ENCODE measurements at places on chromosomes 2 and 18.

GRCh38 chr2:56729212-56729611, 545.4 kb downstream of the CCDC85A start:
- no peak for DNase-seq

- DNase-seq = no peak
Observed at GRCh38 chr18:69895066-69896047, 52.3 kb downstream of the CD226 start.

GRCh38 chr2:36123995-36124394, 231.6 kb upstream of the CRIM1 start:
- DNase-seq = no peak

DNA sequence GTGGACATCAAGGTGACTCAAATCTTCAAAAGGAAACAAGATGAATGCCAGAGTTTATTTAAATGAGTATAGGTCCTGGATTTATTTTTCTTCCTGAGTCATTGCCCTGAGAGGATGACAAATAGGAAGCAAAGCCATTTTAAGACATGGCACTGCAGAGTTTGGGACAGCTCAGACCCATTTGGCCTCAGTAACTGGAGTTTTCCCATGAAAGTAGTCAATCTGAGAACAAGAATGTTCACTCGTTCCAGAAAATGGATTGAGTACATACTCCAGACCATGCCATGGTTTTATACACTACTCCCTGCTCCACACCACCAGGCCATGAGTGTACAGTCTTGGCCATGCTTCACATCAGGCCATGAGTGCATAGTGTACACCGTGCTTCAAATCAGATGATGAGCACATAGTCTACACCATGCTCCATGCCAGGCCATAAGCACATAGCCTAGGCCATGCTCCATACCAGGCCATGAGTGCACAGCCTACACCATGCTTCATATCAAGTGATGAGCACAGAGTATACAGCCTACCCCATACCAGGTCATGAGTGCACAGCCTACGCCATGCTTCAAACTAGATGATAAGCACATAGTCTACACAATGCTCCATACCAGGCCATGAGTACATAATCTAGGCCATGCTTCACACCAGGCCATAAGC, 202.4 kb downstream of the FBXO15 start:
- DNase-seq = no peak

- DNase-seq = no peak
Observed at GRCh38 chr2:238228700-238229099, 11.1 kb downstream of the HES6 start.

- DNase-seq = no peak
Observed at GRCh38 chr2:217939629-217940245, 63.1 kb downstream of the TNS1 start.

DNA sequence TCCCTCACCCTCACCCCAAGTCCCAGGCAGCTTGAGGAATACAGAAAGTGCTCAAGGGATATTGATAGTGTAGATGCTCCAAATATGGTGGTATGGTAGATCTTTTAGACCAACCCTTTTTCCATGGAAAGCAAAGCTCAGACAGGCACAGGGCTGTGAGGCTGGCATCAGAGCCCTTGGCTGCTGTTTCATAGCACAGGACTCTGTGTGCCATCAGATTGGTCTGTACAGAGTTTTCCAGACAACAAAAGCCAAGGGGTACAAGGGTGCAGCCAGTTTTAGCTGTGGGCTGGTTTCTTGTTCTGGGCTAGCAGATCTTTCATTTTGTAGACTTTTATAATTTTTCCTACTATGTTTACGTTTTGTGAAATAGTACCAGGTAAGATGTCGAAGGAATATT, 296.9 kb upstream of the TNP1 start:
- no peak for DNase-seq

DNA sequence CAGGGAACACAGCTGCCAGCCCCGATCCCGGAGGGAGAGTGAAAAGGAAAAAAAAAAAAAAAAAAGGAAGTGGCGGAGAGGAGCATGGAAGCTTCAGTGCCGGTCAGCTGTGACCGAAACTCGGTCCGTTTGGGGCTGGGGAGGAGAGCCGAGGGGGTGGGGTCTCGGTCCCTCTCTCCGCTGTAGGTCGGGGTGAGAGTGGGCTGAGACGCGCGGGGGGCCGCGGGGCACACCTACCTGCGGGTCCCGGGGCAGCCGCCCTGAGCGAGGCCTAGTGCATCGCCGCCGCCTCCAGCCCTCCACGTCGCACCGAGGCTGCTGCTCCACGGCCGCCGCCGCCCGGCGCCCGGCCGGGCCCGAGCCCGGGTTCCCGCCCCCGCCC, 536 bp downstream of the VPS54 start:
- peak; percentile 67 for DNase-seq

- no peak for DNase-seq
Observed at GRCh38 chr2:10778724-10779115, 33.9 kb downstream of the PDIA6 start.

GRCh38 chr2:190197143-190197720, 122.4 kb downstream of the HIBCH start:
- DNase-seq = no peak

GRCh38 chr2:81976998-81977397, 1672.4 kb upstream of the LRRTM1 start:
- no peak for DNase-seq

DNA sequence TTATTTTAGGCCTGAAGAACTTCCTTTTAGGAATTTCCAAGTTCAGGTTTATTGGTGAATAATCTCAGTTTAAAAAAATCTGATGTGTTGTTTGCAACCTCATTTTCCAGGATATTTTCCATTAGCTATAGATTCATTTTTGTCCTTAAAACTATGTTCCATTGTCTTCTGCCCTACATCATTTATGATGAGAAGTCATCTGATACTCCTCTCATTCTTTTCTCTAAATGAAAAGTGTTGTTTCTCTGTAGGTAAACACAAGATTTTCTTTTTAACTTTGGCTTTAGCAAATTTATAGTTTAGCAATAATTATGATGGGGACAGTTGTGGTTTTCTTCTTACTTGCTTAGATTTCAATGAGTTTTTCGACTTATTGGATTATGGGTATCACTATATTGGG, 427.3 kb downstream of the DCDC2C start:
- DNase-seq = no peak

- DNase-seq = no peak
Observed at GRCh38 chr18:62778976-62779869, 63.9 kb downstream of the PHLPP1 start.

DNA sequence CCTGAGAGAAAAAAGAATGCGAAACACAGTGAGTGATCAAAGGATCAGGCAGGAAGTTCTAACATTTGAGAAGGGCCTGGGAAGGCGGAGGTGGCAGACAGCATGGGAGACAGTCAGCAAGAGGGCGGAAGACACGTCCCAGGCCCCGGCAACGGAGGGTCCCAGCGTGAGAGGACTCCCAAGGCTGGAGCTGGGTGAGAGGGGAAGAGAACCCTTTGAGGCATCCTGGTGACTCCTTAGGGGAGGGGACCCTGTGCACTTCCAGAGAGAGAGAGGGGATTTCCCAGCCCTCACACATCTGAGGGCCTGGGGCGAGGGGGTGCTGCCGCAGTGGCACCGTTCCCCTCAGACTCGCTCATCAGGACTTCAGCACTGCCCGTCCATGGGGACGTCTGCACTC, 133.4 kb downstream of the RTP5 start:
- DNase-seq = no peak

- DNase-seq = peak; percentile 12
Observed at GRCh38 chr2:25056098-25056821, 14.4 kb downstream of the EFR3B start.

DNA sequence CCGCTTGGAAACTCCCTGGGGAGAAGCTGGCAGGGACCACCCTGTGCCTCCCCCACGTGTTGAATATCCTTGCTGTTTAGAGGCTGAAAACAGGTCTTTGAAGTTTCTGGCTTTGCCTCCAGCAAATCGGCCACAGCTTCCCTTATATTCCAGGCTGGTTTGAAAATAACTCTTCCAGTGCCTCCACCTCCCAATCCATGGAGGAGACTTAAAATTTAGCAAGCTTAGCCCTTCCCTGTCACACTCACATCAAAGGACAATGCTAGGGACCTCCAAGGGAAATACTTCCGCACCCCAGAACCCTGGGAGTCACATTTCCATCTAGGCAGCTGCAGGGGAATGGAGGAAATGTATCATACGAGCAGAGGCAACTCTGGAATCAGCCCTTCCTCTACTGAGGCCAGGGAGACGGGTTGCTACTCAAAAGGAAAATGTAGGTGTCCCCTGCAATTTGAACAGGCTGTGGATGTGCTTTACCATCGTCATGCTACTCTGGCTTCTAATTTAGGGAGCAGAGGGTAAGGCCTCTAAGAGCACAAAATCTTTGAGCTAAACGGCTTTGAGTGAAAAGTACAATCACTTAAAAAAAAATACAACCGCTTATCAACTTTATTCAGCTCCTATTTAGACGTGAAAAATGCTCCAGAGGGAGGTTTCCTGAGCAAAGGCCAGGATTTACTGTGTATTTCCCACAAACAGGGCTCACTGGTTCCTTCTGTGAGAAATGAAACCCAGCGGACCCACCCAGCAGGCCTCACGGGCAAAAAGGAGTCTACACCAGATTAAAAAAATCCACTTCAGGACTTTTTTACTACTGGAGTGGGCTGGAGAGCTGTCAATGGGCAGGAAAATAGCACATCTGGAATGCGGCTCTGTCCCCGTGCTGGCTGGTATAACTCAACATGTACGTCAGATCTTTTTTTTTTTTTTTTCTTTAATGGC, 49.4 kb upstream of the PKDCC start:
- no peak for DNase-seq

GRCh38 chr2:63755965-63756364, 85.7 kb upstream of the UGP2 start:
- DNase-seq = no peak

GRCh38 chr2:33133454-33133952, 186.8 kb downstream of the LTBP1 start:
- no peak for DNase-seq

- DNase-seq = no peak
Observed at GRCh38 chr2:151159109-151159662, 102.5 kb downstream of the RBM43 start.

- no peak for DNase-seq
Observed at GRCh38 chr2:47457268-47457667, 54.3 kb downstream of the MSH2 start.

- no peak for DNase-seq
Observed at GRCh38 chr2:107337209-107337898, 451.4 kb upstream of the ST6GAL2 start.

- no peak for DNase-seq
Observed at GRCh38 chr2:50953021-50953420, 78.9 kb downstream of the NRXN1 start.

GRCh38 chr2:127347734-127348392, 39.9 kb downstream of the MAP3K2 start:
- DNase-seq = no peak

GRCh38 chr2:70960833-70961647, 17.4 kb upstream of the ANKRD53 start:
- no peak for DNase-seq

DNA sequence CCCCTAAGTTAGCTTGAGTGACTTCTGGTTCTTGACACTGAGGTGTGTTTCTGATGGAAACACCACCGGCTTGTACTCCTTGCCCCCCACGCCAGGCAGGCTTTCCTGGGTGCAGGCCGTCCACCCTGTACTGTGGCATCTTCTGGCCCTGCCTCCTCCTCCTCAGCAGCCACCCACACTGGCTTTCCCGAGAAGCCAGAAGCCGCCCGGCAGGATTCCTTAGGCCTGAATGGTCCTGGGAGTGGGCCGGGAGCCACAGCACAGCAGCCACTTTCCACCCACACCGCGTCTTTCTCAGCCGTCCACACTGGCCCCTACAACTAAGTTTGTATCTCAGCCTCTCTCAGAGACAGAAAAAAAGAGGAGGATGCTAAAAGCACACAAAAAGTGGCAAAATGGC, 2.1 kb upstream of the HSBP1L1 start:
- DNase-seq = no peak

DNA sequence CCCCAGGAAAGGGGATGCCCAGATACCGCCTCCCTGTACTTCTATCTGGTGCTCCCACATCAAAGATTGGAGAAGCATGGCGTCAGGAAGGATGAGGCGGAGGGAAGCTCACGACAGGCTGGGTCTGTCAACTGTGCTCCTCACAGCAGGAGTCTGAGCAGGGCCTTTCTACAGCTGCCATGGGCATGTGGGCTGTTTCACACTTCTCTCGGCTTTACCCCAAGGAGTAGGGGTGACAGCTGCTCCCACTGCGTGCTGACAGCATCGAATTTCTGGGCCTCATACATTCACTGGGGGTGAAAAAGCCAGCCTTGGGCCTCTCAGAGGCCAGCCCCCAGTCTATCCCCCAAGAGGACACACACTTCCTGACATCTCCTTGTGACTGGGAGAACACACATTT, 21.1 kb downstream of the NEURL3 start:
- no peak for DNase-seq

GRCh38 chr18:64175432-64175831, 26.5 kb upstream of the LINC00305 start:
- no peak for DNase-seq

GRCh38 chr2:187985923-187986322, 305.8 kb upstream of the GULP1 start:
- no peak for DNase-seq

DNA sequence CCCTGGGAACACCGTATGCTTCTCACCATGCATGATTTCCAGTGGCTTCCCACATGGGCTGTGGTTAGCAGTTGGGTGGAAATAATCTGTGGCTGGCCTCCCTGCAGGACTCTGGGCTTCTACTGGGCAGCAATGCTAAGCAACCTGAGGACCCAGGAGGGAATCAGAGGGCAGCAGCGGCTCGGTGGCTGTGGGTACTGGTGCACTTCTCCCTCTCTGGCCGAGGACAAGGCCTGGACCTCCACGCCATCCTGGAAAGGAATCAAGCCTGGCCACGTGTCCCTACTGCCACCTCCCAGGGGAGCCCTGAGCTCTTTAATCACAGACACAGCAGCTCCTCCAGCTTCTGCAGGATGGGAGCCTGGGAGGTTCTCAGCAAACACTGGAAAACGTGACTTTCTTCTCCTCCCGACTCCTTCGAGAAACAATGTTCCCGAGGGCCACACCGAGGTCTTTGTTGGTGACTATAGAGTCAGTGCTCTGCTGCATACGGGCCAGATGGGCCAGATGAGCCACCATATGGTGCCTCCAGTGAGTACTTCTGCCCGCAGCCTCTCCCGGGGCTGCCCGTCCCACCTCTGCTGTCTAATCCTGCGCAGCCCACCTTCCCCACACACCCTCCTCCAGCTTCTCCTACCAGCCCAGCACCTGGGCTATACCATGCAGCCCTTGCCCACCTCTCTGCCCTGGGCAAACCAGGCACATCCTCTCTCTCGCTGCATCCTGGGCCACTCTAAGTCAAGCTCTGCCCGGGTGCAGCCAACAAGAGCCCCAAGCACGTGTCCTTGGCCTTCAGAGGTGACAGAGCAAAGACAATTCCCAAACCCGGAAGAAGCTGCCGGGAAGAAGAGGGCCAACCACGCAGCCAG, 42.8 kb upstream of the OTOS start:
- DNase-seq = no peak

DNA sequence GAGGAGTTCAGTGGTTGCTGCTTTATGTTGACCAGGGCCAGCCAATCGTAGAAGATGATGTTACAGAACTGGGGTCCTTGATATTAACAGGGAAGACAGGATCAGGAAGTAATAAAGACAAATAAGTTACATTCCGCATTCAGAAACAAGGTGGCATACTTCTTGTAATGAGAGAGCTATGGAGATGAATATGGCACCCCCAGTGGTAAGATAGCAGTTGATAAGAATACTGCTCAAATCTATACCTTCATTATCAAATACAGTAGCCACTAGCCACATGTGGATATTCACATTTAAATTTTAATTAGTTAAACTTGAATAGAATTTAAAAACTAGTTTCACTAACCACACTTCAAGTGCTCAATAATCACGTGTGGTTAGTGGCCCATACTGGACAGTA, 290.4 kb upstream of the RBMS1 start:
- no peak for DNase-seq

- DNase-seq = no peak
Observed at GRCh38 chr2:169619946-169620345, 35.8 kb downstream of the PPIG start.

- no peak for DNase-seq
Observed at GRCh38 chr2:9991221-9991620, 39.7 kb downstream of the GRHL1 start.

All from midbrain (tissue), 1 donor.